ENCODE measurements at places on chromosomes 4 and X.

- DNase-seq = no peak
Observed at GRCh38 chr4:60089546-60090273, 1110.4 kb upstream of the ADGRL3 start.

DNA sequence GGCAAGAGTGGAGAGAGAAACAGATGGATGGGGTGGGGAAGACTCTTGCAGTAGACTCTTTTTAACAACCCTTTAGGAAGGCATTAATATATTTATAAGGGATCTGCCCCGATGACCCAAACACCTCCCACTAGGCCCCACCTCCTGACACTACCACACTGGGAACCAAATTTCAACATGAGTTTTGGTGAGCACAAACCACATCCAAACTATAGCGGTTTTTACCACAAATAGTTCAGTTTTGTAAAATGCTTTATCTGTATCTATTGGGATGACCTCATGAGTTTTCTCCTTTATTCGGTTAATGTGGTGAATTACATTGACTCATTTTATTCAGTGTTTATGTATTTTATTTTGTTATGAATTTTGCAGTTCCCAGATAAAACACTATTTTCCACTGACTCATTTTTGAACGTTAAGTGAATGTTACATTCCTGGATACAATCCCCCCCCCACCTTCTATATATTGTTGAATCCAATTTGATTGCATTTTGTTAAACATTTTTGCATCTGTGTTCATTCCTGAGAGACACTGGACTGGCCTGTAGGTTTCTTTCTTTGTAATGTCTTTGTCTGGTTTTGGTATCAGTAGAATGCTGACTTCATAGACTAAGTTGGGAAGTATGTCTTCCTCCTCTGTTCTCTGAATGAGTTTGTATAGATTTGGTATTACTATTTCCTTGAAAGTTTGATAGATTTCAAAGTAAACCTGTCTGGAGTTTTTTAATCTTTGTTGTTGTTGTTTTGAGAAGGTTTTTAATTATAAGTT is 13.9 kb upstream of the CPLX1 start:
- DNase-seq = no peak

DNA sequence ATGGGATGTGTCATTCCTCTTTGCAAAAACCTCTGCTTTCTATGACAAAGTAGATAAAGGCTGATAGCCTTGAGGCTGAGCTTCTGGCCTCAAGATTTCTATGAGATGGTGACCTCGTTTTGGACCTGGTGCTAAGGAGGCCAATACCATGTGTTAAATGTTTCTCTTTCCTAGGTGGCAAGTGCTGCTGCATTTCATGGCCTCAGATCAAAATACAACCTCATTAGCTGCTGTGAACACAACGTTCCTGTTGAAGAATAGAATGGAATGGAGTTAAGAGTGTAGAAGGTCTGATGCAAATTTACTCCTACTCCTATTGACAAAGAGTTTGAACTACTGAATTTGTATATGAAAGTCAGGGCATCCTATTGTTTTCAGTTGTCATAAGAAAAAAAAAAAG is 112.0 kb downstream of the C4orf51 start:
- DNase-seq = no peak

DNA sequence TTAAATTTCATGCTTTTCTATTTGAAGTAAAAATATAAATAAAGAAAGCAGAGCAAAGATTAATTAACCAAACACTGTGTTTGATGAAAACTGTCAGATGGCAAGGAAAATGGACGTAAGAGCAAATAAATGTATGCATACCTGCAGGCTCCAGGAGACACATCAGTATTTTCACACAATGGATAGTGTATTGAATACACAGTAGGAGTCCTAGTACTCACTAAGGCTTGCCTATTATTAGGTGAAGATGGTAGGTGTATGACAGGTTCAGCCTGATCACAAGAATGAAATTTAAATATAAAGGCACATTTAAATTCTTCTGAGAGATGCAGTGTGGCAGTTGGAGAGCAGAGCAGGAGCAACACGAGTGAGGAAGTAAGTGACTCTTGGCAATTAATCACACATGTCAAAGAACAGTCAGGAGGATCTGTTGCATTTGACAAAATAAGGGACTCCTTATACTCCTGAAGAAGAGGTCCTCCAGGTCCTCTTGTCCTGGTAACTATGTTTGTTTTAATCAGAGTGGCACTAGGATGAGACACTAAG is 106.0 kb upstream of the NDST4 start:
- no peak for DNase-seq

GRCh38 chr4:33134366-33134765 is 2414.2 kb downstream of the PCDH7 start:
- DNase-seq = no peak

- no peak for DNase-seq
Observed at GRCh38 chrX:10619425-10620046, 849 bp downstream of the MID1 start.

- peak; percentile 72 for DNase-seq
Observed at GRCh38 chr4:18593297-18594002, 571.9 kb upstream of the LCORL start.

DNA sequence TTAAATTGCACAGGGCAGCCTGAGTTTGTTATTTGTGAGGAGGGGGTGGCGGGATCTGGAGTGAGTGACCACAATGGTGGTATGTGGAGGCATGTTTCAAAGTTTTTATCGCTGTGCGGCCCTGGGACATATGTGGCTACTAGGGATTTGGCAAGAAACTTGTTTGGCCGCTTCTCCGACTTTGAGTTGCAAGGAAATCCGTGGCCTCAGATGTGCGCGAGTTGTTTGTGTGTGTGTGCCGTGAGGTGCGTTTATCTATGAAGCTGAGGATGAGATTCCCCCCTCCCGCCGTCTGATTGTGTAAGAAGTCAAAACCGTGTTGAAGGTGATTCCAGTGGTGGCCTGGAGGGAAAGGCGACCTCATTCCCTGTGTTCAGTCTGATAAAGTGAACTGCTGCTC is 1.4 kb downstream of the JADE3 start:
- no peak for DNase-seq

- no peak for DNase-seq
Observed at GRCh38 chrX:98795636-98796035, 1614.4 kb downstream of the PCDH19 start.

DNA sequence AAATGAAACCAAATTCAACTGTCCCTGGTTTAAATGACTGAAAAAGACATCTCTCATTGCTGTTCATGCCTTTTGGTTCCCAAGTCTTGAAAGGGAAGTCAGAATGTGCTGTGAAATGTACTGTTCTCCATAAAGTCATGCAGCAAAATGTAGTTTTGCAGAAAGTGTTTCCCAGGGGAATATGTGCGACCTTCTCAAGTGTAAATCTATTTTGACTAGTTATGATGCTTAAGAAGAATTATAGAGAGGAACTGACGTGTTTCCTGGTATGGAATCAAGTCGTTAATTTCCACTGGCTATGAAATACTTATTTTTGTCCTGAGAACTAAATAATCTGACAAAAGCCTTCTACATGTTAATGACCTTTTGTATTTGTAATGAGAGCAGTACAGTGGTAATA is 223.1 kb downstream of the CLCN4 start:
- DNase-seq = no peak

- no peak for DNase-seq
Observed at GRCh38 chrX:48591255-48591791, 6.0 kb upstream of the WDR13 start.

DNA sequence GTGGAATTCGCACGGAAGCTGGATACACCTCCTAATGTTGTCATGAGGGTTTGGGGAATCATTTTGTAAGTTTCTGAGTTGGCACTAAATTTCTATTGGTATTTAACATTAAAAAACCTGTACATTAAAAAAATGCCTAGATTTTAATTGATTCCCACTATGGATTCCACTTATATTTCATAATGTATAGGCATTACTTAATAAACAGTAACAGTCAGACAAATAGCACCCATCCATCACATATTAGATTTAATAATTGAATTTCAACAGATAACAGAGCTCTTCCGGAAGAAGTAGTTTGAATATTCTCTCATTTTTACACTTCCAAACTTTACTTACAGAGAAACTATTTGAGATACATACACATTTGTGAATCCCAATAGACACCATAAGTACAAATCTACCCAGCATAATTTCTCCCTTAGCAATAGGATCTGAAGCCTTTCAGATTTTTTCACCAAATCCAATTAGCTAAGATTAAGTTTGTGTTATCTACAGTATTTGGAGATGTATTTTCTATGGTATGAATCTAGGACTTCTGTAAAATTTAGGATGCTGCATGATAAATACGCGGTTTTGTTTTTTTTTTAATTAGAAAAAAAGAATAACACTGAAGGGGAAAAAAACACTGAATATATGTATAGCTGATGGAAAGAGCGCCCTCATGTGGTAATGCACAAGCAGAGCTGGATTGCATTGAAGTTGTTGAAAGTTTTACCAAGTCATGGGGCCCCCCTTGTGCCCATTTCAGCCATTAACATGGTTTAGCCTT is 12.2 kb upstream of the ODAM start:
- DNase-seq = no peak

- DNase-seq = no peak
Observed at GRCh38 chrX:9188117-9188516, 154.2 kb upstream of the FAM9B start.
